ENCODE measurements at places on chromosomes 13 and 19.

DNA sequence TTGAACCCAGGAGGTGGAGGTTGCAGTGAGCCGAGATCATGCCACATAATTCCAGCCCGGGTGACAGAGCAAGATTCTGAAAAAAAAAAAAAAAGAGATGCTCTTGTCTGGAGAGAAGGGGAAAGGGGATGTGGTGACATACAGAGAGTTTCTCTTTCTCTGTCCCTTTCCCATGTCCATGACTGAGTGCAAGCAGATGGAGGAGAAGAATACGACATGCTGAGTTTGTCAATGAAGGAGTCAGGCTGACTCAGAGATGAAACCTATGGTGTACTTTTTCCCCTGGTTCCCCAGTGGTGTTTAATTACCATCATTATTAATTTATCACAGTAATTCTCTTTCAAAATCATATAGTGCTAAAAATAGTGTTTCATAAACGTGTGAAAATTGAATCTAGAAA lies 448.8 kb downstream of the FOXO1 start:
- no peak for DNase-seq

DNA sequence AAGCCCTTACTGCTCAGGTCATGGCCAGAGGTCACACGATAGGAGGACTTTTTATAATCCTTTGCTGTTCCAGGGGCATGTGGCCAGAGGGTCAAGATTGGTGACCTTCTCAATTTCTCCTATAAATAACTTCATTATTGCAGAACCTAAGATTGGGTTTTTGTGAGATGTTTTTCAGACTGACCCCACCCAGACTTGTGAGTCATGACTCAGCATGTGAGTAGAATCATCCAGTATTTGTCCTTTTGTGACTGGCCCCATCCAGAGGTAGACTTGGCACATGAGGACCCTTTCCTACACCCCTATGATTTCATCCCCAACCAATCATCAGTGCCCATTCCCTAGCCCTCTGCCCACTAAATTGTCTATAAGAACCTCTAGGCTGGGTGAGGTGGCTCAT lies 84.5 kb upstream of the ABCC4 start:
- DNase-seq: no peak

DNA sequence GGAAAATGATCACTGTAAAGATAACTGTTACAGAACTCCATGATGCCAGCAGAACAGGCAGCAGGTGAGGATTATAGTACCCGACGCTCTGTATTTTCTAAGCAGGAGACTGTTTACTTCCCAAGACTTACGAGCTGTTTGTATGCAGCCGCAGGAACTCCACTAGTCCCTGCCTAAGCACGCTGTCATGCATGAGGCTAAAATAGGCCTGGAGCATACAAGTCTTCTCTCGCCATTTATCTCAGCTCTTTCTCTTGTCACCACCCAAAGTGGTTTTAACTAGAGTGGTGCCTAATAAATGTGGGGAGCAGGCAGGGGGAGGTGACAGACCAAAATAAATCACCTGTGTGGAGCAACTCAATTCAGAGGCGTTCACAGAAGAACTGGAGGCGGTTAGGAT lies 175.8 kb downstream of the TDRD3 start:
- DNase-seq: no peak

DNA sequence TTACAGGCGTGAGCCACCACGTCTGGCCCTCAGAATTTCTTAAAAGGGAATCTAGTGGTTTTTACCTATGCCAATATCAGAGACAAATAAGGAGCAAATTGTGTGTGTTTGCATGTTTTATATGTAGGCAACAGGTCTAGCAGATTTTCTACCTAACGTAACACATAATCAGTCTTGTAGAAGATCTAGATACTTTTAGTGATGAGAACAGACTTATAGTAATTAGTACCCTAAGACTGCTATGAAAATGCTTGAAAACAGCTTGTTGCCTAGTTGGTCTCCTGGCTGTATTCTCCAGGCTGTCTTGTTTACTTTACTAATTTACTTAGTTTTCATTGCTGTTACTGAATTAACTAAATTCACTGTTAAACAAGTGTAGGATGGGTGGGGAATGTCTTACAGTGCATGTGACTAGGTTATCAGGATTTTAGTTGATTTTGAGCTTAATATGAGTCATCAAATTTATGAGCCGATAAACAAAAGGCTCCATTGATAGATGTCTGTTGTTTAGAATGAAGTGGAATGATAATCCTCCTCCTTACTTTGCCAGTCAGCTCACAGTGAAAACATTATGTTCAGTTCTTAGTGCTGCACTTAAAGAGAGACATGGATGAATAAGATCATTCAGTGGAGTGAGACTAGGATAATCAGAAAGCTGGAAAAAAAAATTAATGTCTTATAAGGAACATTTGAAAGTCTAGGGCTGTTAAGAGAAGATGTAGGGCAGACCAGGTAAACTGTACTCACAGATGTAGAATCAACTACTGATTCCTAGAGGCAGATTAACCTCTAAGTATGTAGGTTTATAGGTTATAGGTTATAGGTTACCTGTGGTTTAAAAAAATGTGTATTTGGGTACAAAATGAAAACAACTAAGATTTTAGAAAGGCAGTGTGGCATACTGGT lies 22.4 kb downstream of the GTF2F2 start:
- DNase-seq: no peak

GRCh38 chr19:48650974-48651682 lies 5.1 kb upstream of the CA11 start:
- DNase-seq: no peak

GRCh38 chr19:52139252-52140031 lies at the start of gene ZNF616:
ZNF616 (minus strand) TSS chr19:52139938; CDS start chr19:52130512, 9,426 bp downstream.
- peak; percentile 97 for DNase-seq

GRCh38 chr19:38466050-38466449 lies 32.6 kb downstream of the RYR1 start:
- no peak for DNase-seq

DNA sequence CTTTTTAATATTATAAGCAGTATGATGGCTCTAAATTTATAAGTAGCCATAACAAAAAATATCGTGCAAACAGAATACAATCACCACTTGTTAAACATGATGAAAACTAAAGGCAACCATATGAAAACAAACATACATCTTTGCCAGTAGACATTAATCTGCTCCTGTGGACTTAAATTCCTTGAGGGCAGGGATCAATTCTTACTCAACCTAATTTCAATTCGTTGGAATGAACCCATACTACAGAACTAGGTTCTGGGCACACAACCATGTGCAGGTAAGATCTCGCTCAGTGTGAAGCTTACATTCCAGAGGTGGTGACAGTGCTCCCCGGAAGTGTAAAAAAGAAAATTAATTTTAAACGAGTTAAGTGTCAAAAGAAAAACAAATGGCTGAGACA lies 13.4 kb downstream of the TBC1D4 start:
- no peak for DNase-seq

- no peak for DNase-seq
These were observed 720.5 kb upstream of the PCDH9 start for GRCh38 chr13:67950603-67951002.

GRCh38 chr13:45542878-45543277 lies 72.7 kb downstream of the ERICH6B start:
- DNase-seq: no peak

DNA sequence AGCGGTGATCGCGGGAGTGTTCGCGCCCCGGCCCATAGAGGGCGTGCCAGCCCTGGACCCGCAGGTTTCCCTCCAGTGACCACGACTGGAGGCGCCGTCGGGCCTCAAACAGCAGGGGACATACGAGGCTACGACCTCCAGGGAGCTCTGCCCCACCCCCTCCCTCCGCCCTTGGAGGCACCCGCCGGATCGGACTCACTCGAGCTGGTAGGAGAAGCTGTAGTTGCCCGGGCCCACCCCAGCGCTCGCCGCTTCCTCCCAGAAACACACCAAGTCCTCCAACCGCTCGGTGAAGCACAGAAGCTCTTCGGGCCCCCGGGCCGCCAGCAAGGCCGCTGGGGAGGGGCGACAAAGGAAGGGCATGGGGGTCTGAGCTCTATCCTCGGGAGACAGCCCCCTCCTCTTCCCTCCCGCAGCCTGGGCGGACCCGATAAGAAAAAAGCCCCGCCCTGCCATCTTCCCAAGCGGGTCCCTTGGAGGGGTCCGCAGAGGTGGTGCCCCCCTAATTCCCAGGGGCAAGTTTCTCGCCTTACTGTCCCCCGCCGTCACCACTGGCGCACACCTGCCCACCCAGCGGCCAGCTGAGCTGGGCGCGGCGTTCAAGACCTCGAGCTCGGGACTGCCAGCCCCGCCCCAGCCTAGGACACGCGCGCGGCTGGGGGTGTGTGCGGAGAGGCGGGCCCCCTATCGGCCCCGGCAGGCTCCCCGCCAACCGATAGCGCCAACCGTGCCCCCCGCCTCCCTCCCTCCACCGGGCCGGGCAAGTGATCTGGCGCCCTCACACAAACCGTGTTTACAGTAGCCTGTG lies 1.0 kb downstream of the EPOR start:
- peak; percentile 56 for DNase-seq

GRCh38 chr19:15591796-15592195 lies 23.2 kb upstream of the CYP4F8 start:
- no peak for DNase-seq

- no peak for DNase-seq
These were observed 14.5 kb downstream of the LMTK3 start for GRCh38 chr19:48496959-48497727.

DNA sequence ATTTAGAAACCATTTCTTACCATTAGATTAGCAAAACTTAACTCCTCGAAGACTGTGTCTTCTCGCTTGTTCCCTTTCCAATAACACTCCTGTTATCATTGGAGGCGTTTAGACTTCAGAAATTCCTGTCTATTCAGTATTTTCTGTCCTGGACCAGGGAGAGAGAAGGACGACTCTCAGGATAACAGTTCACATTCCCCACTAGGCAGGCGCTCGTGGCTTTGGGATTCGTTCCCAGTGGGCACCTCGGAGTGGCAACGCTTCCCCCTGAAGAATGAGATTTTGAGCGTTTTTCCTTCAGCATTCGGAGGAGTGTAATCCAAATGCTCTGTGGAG lies 429 bp upstream of the ZNF225 start:
- no peak for DNase-seq

DNA sequence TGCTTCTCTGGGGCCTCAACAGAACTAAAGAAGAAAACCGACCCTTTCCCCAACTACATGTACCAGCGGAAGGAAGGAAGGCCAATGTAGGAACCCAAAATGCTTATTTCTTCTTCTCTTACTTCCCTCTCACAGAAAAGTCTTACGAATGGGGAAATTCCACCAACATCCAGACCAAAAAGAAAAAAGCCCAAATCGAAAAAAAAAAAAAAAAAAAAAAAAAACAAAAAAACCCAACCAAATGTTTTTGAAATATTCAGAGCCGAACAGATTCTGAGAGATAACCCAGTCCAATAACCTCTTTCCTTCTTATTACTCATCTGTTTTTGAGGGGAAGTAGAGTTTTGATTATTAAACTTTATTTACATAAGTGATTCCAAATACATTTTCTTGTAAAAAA lies 3.9 kb downstream of the PPM1N start:
- no peak for DNase-seq

DNA sequence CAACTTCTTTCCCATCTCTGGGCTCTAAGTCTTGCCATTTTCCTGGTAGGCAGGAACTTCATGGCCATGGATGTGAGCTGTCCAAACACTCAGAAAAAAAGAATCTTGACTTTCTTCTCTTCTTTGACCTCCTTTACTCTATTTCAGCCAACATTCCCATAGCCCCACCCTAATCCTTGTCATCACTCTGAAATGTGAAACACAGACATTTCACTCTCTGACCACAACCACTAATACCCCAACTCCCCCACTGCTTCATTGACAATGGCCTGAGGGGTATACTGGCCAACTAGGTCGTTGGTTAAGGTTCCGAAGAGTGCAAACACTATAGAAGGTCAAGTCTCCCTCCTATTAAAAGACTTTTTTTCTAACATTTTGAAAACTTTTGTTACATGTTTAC lies 4.7 kb upstream of the CYP2A13 start:
- no peak for DNase-seq

DNA sequence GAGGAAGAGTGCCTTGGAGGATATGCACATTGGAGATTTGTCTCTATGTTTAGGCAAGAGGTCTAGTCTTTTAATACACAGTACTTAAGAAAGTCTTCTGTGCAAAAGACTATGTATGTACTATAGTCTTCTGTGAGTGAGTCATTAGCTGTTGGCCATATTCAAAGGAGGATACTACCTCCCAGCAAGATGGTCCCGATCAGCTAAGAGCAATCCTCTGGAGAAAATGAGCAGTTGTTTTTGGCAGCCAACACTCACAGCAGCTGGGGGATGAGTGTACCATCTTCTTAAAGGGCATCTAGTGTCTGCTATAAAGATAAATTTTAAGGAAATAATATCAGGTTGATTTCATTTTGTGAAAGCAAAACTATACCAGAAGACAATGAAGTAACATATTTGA lies 487.8 kb downstream of the KCTD12 start:
- no peak for DNase-seq

- no peak for DNase-seq
These were observed 40.5 kb downstream of the MIPEP start for GRCh38 chr13:23848646-23849141.

DNA sequence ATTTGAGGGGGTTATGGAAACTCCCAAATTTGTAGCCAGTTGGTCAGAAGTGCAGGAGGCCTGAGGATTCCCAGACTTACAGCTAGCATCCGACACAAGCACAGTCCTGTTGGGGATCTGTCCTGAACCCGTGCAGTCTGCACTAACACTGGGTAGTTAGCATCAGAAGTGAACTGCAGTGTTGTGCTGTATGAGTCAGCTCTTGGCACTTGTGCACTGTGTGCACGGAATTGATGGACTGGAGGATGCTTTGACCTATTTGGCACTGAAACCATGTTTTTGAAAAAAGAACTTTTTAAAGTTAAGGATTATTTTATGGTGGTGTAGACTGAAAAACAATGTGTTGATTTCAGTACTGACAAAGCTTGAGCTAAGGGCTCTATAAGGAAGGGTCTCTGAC lies 279.0 kb downstream of the NHLRC3 start:
- DNase-seq: no peak

GRCh38 chr19:17346109-17346671 lies 8.8 kb downstream of the GTPBP3 start:
- DNase-seq: peak; percentile 87

- no peak for DNase-seq
These were observed 10.7 kb downstream of the LILRA5 start for GRCh38 chr19:54302257-54302656.

DNA sequence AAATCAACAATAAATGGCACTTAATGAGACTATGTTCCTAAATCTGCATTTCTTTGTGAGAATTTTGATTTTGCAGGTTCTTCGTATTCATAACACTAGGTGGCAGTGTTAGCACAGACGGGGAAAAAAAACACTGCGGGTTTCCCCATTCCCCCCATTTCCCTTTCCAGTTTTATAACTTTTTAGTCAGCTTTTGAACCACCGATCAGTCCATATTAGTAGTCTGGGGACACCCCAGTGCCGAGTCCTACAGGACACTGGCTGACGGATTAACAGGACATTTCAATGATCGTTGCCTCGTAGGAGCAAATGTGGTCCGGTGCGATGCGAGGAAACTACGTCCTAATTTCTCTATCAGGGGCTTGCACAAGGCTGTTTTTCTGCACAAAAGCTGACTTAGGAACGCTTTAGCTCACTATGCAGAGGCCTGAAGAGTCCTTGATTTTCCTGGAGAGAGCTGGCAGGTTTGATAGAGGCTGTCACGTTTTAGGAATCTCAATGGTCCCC lies 234.3 kb downstream of the LMO7 start:
- DNase-seq: peak; percentile 6

Data from stimulated activated CD4-positive, alpha-beta T cell treated with anti-CD3 and anti-CD28 coated beads, Interleukin-15, amount 100 ng/mL, for 24 hours (primary cell).